ENCODE measurements at places on chromosomes 1 and 21.
A peak's percentile ranks its signal among the peaks of the same experiment; 100 is the strongest.

GRCh38 chr1:182599339-182599738, 4.8 kb downstream of the RGS16 start:
- no peak for DNase-seq

DNA sequence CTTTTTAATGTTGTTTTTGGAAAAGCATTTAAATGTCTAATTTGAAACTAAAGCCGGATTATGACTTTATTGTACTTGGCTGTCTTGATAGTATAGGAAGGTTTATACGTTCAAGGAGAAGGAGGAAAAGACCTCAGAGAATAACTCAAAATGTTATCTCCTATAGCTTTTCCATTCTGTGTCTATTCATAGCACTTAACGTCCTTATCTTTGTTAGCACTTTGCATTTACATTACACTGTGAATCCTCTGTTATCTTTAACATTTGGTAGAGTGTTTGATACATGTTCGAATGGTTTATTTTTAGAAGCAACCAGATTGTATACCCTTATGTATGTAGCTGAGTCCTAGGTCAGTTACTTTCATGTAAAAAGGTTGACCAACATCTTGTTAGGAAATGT, 50.8 kb upstream of the PODN start:
- no peak for DNase-seq

- DNase-seq: peak; percentile 56
These were observed 74.3 kb upstream of the COG2 start for GRCh38 chr1:230568008-230568407.

DNA sequence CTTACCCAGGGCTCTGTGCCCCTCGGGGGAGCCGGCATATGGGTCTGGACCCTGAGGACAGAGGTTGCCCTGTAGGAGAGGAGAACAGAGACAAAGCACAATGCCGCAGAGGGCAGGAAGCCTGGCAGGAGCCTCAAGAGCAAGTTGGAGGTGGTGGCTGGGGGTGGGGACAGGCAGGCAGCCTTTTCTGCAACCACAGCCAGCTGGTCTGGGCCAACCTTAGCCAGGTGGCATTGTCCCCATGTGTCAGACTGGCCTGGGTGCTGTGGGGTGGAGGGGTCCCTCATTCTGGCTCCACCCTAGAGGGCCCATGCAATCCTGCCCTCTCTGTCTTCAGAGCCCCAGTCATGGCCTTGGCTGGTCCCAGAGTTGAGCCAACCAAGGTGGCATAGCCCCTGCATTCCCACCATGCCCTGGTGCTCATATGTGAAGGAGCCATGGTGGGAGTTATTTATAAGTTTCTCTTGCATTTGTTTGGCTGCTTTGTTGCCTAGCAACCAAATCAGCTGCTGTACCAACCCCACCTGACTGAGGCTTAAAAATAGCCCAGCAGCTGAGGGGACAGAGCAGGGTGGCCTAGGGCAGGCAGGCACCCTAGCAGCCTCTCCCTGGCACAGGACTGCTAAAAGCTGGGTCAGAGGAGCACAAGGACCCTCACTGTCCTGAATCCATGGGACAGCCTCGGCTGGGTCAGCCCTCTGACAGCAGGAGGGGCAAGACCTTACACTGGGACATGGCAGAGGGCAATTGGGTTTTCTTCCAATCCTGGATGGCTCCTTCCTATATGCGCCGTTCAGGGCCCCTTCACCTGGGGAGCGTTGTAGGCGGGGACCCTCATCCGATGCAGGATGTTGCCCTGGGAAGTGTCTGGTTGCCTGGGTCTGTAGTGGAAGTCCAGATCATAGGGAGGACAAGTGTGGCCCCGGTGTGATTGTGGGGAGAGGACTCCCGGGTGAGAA, 19.5 kb downstream of the MAP7D1 start:
- no peak for DNase-seq

DNA sequence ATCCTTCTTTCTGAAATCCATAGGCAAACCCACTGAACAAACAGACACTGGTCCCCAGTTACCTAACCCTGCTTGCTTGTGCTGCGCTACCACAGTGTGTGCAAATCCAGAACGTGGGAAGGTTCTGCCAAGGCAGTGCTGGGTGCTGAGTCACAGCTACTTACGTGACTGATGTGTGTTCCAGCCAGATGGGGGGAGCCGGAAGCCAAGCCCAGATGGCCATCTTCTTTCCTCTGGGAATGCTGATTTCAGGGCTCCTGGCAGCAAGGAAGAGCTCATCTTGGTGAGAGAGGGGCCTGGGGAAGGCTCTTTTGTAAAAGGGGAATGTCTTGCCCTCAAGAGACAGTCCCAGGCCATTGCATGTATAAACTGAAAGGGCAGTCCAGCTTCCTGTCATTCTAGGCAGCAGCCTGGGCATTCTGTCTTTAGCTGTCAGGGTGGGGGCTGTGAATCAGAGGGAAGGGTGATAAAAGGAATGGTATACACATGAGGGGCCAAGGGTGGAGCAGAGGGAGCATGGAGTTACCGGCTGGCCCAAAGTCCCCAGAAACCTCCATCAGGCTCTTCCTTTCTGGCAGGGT, 54.1 kb downstream of the CD46 start:
- peak; percentile 73 for DNase-seq

DNA sequence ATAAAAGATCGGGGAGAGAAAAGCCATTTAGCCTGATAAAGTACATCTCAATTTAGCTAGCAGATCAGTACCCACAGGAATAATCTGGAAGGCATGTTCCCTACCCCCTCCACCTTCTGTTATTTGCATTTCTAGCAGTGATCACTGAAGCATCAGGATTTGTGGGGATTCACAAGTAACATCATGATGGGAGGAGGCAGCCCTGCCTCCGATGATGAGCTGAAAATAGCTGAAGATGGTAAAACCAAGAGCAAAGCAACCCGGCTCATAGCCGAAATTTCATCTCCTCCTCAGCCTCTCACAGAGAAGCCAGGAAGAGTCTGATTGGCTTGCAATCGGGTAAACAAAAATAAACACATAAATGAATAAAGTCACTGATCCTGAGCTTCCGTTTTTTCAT, 2.4 kb downstream of the CCSAP start:
- no peak for DNase-seq

DNA sequence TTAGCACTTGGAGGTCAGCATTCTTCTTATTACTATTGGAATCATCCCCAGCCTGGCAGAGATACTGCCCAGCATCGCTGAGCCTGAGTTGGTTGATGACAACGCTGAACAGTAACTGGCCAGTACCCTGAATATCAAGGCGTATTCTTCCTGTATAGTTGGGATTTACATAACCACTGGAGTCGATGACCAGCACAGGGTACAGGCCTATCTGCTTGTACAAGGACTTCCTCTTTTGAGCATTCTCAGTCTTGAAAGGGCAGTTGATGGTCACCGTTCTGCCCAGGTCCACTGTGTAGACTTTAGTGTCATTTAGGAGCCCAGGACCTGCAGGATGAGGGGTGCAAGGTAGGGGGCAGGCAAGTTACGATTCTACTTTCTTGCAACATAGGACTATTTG, 8.8 kb downstream of the PIGR start:
- no peak for DNase-seq

- DNase-seq: no peak
These were observed 20.3 kb downstream of the STK40 start for GRCh38 chr1:36365381-36365780.

- DNase-seq: no peak
These were observed 8.1 kb upstream of the SLC45A3 start for GRCh38 chr1:205688171-205689080.

DNA sequence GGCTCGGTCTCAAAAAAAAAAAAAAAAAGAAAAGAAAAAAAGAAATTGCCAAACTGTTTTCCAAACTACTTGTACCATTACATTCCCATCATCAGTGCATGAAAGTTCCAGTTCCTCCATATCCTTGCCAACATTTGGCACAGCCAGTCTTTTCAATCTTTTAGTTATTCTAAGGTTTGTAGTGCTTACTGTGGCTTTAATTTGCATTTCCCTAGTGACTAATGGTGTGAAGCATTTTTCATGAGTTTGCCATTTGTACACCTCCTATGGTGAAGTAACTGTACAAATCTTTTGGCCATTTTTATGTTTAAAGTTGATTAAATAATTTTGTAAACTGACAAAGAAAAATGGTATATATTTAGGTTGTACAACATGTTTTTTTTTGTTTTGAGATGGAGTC, 70.7 kb downstream of the DEGS1 start:
- DNase-seq: no peak

DNA sequence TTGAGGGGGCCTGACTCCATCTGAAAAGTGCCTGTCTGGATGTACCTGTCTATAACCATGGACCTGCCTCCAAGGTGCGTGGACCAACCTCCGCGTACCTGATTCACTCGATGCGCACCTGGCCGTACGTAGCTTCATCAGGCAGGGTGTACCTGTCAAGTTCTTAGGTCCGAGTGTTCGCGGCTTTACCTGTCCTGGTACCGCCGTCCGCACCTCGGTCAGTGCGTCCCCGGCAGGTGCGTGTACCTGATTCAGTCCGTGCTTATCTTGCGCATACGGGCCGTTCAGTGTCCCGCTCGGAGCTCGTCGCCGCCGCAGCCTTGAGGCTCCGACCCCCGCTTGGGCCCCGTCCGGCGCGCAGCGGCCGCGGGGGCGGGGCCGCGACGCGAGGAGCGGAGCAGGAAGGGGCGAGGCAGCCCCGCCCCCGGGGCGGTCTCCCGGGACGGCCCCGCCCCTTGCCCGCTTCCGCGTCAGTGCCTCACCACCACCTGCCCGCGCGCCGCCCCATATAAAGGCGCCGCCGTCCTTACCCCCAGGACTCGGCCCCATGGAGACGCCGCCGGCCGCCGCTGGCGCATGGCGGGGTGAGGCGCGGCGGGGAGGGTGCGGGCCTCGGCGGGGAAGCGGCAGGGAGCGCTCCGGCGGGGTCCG, at the start of gene ZC3H12A:
Gene ZC3H12A, plus strand, starts transcription at position 535 of the 651 bp plus-strand sequence. CDS start 917 bp downstream, outside the sequence.
- DNase-seq: peak; percentile 88

- no peak for DNase-seq
These were observed 90.3 kb upstream of the PAXBP1 start for GRCh38 chr21:32861866-32862265.

GRCh38 chr1:33282791-33283190, 26.5 kb downstream of the ZNF362 start:
- no peak for DNase-seq

DNA sequence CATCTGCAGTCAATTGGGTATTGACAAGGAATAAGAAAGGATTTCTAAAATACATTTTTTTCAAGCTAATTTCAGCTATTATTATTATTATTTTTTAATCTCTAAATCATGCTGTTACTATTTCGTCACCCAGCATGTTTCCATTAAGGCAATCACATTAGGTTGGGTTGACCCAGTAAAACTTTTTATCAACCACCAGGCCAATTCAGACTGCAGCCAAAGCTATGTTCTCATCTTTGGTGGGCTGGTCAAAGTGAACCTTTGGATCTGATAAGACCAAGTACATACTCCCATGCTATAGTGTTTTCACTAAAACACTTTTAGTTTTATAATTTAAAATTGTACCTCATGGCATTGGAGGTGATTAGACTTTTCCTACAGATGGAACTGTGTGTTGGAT, 198.6 kb downstream of the PBX1 start:
- DNase-seq: no peak

GRCh38 chr1:108502624-108503023, 52.5 kb downstream of the NBPF6 start:
- no peak for DNase-seq

DNA sequence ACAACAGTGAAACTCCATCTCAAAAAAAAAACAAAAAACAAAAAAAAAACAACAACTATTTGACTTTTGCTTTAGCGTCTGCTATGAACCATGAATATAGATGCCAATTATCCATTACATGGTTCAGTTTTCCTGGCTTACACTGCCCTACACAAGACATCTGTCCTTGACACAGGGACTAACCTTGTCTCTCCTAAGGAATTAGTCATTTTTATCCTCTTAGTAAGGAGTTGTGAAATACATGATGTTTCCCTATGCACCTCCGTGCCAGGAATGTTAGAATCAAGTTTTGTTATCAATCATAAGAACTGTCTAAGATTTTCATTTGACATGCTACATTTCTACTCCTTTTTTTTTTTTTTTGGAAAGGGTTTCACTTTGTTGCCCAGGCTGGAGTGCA, 241.8 kb downstream of the KIF26B start:
- DNase-seq: no peak

Measured in RWPE2 (cell line).